ENCODE measurements at places on chromosomes 5 and 9.

GRCh38 chr9:135726138-135726853 lies 24.3 kb downstream of the KCNT1 start:
- DNase-seq = no peak

GRCh38 chr5:26310415-26310814 lies 728.0 kb downstream of the CDH9 start:
- no peak for DNase-seq

- DNase-seq = no peak
Observed at GRCh38 chr9:18728642-18729041, 254.7 kb downstream of the ADAMTSL1 start.

GRCh38 chr5:29218138-29218537 lies 1975.3 kb upstream of the CDH6 start:
- no peak for DNase-seq
